ENCODE measurements at places on chromosomes 1 and 21.
A peak's percentile ranks its signal among the peaks of the same experiment; 100 is the strongest.

DNA sequence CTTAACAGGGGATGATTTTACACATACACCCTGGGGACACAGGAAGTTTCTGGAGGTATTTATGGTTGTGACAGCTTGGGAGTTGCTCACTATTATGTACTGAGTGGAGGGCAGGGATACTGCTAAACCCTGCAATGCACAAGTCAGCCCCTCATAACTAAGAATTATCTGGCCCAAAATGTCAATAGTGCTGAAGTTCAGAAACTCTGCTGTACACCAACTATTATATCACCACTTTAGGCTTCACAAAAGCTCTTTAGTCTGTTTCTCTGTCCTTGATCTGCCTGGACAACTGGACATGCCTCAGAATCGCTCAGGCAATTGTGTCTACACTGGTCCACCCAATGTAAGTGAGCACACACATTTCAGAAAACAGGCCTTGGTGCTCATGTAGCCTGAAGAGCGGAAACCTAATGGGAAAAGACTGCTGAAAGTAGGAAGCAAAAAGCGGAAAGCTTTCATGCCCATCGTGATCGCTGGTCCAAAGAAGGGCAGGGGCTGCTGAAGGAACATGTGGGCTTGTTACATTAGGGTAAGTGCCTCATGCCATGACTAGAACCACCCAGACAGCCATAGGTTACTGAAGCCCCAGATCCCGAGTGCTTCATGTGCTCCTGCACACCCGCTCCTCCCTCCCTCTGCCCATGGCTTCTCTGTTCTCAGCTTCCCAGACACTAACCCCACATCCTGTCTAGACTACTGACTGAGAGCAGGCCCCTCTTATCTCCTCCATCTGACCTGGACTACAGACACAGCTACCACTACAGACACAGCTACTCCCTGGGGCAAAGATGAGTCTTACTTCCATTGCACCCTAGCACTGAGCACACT lies 73.5 kb downstream of the LRIG2 start:
- no peak for DNase-seq

GRCh38 chr1:36084497-36085115 lies 712 bp downstream of the TEKT2 start:
- no peak for DNase-seq

DNA sequence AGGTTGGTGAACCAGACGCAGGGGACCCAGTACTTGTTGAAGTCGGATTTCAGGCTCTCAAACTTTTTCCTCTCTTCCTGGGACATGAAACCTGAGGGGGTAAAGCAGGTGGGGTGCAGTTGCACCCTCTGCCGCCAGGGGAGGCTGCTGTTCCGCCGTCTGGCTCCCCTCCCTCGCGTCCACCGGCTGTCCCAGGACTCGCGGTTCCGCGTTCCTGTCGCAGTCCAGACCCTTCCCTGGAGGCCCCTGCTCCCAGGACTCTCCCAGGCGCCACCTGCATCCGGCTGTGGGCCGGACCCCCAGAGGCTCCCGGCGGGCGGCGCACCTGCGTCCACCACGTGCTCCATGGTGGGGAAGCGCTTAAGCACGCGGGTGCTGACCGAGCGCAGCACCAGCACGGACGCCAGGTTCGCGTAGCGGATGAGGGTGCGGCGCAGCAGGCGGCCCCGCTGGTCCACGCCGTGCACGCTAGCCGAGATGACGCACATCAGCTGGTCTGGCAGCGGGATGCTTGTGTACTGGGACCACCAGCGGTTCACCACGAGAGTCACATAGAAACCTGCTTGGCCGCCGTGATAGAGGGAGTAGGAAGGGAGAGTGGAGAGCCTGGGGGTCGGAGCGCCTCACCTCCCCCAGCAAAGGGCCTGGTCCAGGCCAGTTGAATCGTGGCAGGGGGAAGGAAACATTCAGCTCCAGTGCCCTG lies 1.7 kb downstream of the BEST4 start:
- DNase-seq, result peak; percentile 93

DNA sequence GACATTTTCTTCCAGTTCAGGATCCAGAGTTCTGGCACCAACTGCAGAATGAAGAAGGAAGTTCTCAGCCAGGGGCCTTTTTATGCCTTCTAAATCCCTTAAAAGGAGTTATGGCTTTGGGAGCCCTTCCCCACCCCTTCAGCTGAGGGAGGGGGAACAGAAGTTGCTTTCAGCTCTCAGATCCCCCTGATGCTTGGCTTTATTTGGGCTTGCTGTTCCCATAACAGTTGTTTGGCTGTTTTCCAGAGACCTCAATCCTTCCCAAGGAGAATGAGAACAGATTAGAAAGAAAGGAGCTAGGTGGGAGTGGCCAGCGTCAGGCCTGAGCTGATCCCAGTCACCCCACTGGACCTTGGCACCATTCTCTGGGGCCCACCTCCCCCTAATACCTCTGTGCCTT lies at the start of gene RPE65:
TSS of gene RPE65 (minus strand) at position 54 of the 400 bp plus-strand sequence. CDS start at position 5, 49 bp downstream.
- DNase-seq, result no peak

DNA sequence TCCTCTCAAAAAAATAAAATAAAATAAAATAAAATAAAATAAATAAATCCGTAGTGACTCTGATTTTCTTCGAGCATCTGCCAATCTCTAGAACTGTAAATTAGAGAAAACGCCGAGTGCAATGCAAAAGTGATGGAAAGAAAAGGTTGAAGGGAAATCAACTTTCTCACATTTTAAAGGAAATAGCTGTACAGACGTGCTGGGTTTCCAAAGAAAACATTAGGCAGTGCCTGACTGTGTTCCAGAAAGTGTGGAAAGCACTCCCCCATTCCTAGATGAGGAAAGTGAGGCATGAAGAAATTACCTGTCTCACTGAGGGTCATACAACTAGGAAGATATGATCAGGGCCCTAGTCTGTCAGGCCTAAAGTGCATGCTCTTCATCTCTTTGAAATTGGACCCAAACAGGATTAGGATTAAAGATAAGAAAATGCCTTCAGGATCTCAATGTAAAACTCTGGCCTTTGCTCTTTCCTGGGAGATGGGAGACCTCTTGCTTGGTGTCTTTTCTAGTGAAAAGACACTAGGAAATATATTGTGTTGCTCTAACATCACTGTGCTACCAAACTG lies 1.8 kb upstream of the PTPN14 start:
- no peak for DNase-seq

GRCh38 chr1:11184973-11185372 lies 4.2 kb upstream of the ANGPTL7 start:
- no peak for DNase-seq

- DNase-seq, result no peak
Observed at GRCh38 chr1:196433000-196433399, 175.2 kb downstream of the KCNT2 start.

GRCh38 chr1:164141797-164142196 lies 417.2 kb upstream of the PBX1 start:
- no peak for DNase-seq

- no peak for DNase-seq
Observed at GRCh38 chr1:12530462-12531178, 87.4 kb downstream of the DHRS3 start.

GRCh38 chr1:67432745-67433144 lies 2.5 kb upstream of the SERBP1 start:
- DNase-seq, result no peak

DNA sequence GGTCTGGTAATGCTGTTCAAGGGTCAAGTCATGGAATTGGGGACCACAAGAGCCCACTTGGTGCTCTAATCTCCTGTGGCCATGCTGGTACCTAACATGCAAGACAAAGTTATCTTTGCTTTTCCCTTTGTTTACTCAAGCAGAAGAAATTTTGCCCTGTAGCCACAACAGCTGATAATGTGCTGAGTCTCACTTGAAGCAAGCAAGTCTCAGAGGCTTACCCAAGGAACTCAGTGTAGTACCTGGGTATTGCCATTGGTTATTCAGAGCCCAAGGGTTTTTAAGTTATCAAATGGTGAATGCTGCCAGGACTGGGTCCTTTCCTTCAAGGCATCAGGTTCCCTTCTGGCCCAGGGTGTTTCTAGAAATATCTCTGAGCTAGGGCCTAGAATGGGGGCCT lies 198.9 kb upstream of the RNPC3 start:
- DNase-seq, result no peak

DNA sequence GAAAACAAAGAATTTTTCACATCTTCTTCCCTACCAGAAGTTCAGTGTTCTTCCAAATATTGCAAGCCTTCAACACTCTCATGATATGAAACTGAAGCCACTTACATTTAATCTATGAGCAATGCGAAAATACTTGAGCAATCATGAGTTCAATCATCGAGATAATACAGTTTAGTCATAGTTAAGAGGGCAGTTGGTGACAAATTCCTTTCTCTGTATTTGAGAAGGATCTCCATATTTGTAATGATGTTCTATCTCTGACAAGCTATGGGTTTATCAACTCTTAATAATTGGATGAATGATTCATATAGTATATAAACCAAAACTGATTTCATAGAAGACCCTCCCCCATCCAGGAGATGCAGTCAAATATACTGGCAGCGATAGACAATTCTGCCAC lies 29.7 kb upstream of the PYHIN1 start:
- no peak for DNase-seq

- no peak for DNase-seq
Observed at GRCh38 chr1:103783944-103784377, 34.3 kb downstream of the AMY1C start.

DNA sequence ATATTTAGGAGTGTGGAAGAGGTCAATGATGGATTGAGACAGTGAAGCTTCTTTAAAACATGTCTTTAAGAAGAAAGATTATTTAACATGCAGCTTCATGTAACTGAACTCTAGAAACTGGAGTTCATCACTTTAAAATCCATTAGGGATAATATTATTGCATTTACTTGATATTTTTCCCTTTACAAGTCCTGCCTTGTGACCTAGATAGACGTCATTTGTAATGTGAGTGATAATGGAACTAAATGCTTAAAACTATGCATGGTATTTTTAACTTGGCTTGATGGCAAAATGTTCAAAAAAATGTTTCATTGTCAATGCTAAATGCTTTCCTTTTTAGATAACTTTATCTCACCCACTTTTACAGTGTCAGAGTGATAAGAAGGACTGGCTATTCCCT lies 723.7 kb downstream of the RWDD3 start:
- DNase-seq, result no peak

DNA sequence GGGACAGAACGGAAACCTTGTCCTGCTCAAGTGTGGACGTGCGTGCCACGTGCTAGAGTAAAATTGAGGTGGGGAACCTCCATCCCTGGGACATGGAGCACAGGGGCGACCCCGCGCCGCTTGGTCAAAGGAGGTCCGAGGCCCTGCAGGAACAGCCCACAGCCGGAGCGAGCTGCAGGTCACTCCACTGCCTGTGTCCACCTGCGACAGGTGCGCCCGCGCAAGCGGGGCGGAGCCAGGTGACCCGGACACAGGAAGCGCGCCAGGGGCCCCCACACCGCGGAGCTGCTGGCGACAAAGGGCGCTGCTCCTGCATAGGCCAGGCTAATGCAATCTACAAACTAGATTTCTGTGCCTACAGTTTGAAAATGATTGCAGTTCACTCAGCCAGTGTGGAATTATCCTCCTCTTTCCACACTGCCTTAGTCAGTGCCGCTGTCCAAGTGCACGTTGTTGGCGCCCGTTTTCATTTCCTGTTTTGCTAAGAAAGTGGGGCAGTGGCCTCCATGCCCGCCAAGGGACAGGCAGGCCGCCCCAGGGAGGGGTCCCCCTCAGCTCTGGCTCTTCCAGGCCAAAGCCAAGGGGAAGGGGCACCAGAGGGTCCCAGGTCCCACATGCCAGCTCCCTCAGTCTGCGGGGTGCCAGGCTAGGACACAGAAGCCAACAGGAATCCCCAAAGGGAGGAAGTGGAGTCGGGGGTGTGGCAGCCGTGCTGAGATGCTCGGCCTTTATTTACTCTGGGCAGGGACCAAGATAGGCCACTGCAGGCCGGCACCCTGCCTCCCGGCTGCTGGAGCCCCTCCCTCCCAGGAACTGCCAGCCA lies 4.3 kb upstream of the NADK start:
- peak; percentile 69 for DNase-seq

- no peak for DNase-seq
Observed at GRCh38 chr1:96384611-96385010, 337.0 kb upstream of the PTBP2 start.

GRCh38 chr1:192235127-192235526 lies 76.9 kb downstream of the RGS18 start:
- DNase-seq, result no peak

- no peak for DNase-seq
Observed at GRCh38 chr1:201291916-201292315, 8.6 kb downstream of the PKP1 start.

DNA sequence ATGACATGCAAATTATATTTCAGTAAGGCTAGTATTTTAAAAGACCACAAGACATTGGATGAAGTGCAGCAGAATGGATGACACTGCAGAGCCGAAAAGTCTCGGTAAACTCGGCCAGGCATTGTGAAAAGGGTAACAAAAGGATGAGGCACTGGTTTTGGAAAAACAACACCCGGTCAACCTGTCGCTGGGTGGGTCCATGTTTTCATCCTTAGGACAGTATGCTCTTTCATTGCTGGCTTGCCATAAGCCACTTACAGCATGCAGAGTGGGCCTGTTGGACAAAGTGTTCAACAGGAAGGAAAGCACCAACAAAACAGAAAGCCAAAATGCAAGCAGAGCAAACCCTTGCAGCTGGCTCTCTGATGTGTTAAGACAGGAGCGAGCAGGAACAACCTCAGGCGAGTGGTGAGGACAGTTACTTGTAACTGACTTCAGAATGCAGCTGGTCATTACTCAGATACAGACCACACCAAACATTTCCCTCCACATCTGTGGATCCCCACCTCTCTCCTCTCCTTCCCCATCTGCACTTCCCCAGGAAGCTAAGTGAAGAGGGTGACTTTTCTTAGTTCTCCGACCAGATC lies 2.9 kb upstream of the RCAN1 start:
- DNase-seq, result no peak

- no peak for DNase-seq
Observed at GRCh38 chr1:205071801-205072200, 12.5 kb downstream of the TMEM81 start.

GRCh38 chr1:204583909-204584632 lies 67.9 kb downstream of the MDM4 start:
- no peak for DNase-seq

DNA sequence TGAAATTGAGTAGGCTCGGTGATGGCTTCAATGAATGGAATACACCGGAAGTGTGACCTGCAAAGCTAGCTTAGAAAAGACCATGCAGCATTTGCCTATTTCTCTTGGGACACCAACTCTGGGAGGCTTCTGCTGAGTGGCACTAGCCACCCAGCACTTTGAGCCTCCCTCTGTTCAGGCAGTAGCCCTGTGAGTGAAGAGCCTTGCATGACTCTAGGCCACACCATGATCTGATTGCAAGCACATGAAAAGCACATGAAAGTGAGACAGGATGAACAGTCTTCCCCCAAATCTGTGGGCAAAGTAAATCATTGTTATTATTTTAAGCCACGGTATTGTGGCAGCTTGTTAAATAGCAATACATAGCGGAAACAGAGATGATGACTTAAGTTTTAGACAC lies 2.8 kb downstream of the CD48 start:
- DNase-seq, result no peak

GRCh38 chr1:66182551-66183178 lies 351.3 kb upstream of the SGIP1 start:
- no peak for DNase-seq

Data from HuH-7 (cell line).